ENCODE measurements at places on chromosomes 2 and 18.
A peak's percentile ranks its signal among the peaks of the same experiment; 100 is the strongest.

GRCh38 chr2:143754742-143755141, 625.5 kb downstream of the ARHGAP15 start:
- no peak for DNase-seq

DNA sequence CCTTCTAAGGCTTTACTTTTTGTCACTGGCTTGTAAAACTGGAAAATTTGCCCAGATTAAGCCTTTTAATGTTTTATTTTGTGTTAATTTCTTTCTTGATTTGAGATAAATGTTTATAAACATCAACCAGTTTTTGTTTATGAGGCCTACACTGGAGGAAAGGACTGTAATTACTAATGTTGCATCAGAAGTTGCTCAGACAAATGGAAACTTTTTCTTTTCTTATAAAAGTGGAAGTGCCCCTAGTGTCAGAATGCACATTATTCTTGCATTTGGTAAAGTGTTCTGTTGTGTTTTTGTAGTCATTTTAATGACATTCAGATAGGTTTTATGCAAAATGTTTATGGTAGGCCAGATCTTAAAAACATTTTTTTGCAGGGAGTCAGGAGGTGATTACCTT, 25.3 kb downstream of the LCLAT1 start:
- DNase-seq: no peak

- no peak for DNase-seq
Observed at GRCh38 chr18:44900627-44901026, 219.9 kb downstream of the SETBP1 start.

DNA sequence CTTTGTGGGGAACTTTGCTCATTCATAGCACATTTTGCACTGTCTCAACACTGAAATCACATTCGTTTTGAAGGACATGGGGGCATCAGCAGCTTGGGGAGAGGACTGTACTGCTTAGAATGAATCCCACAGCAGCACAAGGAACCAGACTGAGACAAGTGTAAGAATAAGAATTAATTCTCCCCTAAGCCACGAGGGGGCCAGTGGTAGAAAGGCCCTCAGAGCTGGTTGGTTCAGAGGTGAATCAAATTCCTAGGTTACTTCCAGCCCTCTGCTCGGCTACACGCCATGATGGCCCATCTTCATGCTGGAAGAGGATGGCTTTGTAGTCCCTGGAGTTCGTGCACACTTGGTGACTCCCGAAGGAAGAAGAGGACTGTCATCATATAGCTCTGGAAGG, 12.0 kb upstream of the MC5R start:
- no peak for DNase-seq

GRCh38 chr18:11689669-11690565, 853 bp downstream of the GNAL start:
- DNase-seq: peak; percentile 46

- no peak for DNase-seq
Observed at GRCh38 chr2:8848328-8849100, 11.1 kb upstream of the KIDINS220 start.

- DNase-seq: no peak
Observed at GRCh38 chr2:211469664-211470059, 913.3 kb downstream of the CPS1 start.

DNA sequence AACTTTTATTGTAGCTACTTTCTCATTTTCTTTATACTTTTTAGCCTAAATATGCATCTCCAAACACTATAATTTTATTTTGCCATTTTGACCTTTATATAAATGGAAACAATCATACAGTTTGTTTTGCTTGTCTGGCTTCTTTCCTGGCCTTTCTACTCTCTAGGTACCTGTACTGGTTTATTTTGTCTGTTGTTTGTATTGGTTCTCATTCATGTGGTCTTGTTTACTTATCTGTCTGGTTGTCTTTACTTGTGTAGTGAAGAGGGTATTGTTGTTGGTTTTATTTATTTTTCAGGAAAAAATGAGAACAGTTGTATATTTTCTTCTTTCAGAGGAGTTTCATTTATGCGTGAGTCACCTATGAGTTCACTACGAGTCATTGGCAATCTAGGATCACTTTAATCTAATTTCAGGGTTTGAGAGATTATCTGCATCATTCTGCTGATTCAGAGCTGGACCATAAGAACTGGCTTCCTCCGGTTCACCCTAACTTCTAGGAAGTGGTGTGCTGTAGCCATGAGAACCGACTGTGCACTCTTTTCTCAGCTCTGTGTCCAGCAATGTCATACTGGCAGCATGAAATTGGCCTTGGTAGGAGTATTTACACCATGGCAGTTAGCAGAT, 33.1 kb upstream of the HDAC4 start:
- DNase-seq: no peak

GRCh38 chr2:8999797-9000196, 3.7 kb downstream of the MBOAT2 start:
- DNase-seq: no peak

DNA sequence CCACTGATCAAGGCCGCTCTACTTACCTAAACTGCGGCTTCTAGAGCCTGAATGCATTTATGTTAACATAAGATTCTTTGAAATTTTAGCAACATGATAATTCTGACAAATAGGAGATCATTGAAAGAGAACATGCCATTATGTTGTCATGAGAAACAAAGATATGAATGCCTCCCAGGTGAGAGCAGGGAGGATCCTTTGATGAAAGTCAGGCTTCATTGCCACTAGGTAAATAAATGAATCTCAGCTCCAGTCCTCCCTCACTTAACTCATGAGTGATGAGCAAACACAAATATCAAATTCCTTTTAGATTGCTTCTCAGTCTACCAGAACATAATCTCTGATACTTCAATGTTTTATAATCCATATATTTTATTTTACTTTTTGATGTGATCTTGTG, 463.2 kb upstream of the CDH7 start:
- DNase-seq: no peak

GRCh38 chr2:74502720-74503505, 3.5 kb upstream of the LBX2 start:
- DNase-seq: peak; percentile 53

DNA sequence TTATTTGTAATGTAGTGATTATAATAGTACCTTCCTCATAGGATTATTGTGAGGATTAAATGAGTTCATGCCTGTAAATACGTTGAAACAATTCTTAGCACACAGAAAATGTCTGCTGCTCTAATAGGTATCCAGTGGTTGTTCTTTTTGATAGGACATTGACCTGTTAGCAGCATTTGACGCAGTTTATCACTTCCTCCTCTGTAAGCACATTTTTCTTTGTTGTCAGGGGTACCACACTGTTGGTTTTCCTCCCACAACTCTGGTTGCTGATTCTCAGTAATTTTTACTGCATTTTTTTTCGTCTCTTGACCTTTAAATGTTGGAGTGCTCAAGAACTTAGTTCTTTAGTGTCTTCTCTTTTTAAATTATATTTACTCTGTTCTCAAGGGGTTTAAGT, 15.4 kb downstream of the PPM1B start:
- DNase-seq: no peak

DNA sequence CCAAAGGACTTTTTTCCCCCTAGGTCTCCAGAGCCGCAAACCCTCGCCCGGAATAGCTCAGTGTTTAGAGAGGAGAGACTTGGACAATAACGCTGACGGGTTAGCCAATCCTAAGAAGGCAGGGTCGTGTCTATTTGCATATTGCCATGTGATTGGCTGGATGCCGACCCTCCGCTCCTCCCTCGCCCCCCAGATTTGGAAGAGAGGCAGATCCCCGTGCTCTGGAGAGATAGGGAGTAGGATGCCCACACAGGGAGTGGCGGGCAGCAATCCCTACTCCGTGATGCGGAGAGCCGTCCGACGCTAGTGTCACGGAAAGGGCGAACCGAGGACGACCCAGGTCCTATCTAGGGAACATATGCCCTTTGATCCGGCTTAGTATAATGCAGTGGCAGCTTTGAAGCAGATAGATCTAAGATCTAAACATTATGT, 1.4 kb downstream of the WNT6 start:
- no peak for DNase-seq

GRCh38 chr2:37713258-37713700, 41.8 kb upstream of the CDC42EP3 start:
- DNase-seq: no peak

- no peak for DNase-seq
Observed at GRCh38 chr2:134276381-134277172, 22.7 kb downstream of the MGAT5 start.

- no peak for DNase-seq
Observed at GRCh38 chr2:167825664-167826063, 421.7 kb downstream of the STK39 start.

DNA sequence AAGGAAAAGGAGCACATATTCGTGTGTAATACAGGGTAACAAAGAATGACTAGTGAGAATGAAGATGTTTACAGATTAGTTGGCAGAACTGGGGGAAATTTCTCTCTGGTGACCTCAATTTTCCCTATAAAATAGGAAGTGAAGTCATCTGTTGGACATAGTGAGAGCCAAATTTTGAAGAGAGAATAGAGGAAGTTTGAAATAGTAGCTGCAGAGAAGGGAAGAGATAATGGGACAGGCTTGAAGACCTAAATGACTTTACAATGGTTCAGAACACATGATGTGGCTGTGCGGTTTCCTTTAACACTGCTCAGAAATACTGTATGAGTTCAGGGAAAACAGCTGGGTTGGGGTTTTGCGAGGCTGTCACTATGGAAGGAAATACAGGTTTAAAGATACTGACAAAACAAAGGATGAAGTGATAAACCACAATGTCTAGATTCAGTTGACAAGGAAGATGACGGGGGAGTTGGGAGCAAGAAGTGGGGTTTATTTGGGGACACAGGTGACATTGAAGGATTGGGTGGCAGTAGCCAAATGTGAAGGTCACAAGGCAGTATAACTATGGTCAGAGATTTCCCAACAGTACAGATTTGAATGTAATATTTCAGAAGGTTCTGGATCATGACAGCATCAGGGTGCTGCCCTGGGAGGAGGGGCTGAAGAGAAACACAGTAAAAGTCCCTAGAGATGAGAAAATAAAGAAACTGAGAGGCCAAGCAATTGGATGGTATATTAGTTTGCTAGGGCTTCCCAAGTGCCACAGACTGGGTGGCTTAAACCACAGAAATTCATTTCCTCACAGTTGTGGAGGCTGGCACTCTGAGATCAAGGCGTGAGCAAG, 82.6 kb upstream of the TANK start:
- no peak for DNase-seq

- no peak for DNase-seq
Observed at GRCh38 chr2:149902081-149902480, 314.5 kb upstream of the MMADHC start.

DNA sequence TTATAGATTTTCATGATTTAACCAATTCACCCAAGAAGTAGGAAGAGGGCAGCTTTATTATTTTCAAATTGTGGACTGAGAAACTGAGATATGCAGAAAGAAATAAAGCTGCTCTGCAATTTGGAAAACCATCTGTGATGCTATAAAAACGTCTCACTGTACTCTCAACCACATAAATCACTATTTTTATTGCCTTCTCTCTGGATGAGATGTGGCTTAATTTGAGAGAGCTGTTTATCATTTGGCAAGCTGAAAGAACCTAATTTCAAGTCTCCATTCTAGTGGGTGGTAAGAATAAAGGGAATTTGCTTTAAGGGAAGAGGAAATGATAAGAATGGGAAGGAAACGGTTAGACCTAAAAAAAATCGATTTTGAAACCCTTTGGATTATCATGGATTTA, 49.9 kb upstream of the CYP1B1 start:
- DNase-seq: no peak

DNA sequence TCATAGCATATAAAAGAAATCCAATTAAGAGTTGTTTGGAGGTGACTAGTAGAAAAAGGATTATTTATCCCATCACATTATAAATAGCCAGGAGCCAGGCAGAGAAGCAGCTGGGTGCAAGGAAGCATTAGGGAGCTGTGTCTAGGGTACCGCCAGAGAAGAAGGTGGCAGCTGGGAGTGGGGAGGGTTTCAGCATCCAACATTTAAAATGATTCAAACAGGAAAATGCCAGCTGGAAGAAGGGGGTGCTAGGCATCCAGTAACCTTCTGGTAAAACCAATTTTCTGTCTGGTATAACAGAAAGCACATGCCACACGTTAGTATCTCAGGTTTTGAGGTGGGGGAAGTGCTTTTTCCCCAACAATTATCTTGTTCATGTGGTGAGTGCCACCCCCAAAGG, 452.4 kb downstream of the ZEB2 start:
- DNase-seq: no peak

DNA sequence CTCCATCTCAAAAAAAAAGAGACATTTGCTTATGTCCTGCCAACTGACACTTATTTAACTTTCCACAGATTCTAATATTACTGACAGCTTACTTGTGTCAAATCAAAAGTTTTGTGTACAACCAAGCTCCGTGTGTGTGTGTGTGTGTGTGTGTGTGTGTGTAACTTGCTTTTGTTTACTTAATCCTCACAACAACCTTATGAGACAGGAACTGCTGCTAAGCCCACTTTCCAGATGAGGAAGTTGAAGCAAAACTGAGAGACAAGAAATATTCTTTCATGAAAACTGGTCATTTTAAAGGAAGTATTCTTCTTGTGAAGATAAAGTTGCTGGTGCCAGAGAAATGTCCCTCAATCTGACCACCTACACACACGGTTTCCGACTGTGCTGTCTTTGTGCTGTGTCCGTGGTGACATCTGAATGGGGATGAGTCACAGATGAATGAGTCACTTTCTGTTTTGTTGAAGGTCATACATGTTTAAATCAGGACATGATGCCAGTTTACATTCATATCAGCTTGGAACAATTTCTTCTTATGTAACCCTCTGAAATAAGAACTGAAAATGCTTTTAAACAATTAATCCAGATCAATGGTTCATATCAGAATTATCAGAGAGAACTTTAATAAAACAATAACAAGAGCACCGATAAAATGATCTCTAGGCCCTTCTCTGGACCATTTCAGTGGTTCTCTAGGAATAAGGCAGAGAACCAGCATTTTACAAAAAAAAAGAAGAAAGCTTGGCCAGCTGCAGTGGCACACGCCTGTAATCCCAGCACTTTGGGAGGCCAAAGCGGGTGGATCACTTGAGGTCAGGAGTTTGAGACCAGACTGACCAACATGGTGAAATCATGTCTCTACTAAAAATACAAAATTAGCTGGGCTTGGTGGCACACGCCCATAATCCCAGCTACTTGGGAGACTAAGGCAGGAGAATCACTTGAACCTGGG, 95.5 kb downstream of the THNSL2 start:
- DNase-seq: no peak

GRCh38 chr18:76098674-76099411, 396.2 kb downstream of the ZNF516 start:
- DNase-seq: no peak

DNA sequence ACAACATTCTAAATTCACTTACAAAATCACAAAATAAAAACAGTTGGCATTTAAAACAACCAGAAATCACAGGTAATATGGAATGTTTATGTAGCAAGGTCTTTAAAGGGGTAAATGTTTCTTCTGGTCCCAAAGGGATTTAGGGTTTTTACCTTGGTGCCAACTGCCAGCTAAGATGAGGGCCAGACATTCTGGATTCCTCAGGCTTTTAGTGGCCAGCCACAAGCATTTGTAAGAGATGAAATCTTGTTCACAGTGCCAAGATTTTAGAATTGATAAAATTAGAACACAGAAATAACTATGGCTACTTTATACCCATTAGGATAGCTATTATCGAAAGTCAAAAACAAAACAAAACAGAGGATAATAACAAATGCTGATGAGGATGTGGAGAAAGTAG, 60.4 kb upstream of the CDKL4 start:
- DNase-seq: no peak

Measured in endothelial cell (in vitro differentiated cells).